ENCODE measurements at places on chromosomes 1 and 21.

DNA sequence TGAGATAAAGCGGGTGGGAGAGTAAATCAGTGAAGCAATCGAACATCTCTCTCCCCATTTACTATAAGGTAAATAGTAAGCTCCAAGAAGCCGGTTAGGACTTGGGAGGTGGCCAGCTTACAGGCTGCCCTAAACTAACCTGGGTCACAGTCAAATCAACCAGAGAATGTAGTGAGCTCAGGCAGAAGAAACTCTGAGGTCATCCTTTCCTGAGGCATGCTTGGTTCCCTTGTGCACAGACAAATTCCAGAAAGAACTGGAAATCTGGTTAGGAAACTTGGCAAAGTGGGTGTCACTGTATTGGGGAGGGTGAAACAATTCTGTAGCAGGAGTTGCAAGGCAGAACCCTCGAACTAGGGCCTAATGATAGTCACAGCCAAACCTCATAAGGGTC, 72.5 kb downstream of the NTMT2 start:
- DNase-seq, result no peak

DNA sequence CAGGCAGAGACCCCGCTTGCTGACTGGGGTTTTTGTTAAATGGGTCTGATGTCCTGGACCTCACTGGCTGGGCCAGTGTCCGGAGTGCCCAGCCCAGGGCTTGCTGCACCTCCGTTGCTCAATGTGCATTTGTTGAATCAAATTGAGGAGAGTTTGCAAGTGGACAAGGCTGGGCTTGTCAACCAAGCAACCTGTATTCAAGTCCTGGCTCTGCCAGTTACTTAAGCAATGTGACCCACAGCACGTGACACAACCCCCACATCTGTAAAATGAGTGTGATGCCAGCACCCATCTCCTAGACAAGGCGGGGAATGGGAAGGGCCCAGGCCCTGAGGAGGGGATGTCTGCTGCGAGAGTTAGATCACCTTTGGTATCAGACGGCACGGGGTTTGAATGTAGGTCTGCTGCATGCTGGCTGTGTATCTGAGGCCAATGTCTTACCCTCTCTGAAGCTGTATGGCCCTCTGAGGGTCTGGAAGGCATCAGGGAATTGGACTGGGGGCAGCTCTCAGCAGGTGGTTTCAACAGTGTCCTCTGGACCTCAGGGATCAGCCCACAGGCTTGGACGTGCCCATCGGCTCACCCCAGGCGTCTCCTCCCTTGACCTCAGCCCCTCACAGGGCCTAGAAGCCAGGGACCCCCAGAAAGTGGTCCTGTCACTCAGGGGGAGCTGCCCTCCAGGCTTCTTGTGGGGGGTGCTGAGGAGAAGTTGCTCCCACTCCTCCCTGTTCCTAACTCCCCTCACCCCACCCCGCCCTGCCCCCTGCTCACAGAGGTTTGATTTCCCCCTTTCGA, 51.0 kb upstream of the RUNX3 start:
- no peak for DNase-seq

GRCh38 chr1:24157918-24158481, 15.1 kb upstream of the IL22RA1 start:
- no peak for DNase-seq

GRCh38 chr1:212467843-212468482, 35.2 kb downstream of the NENF start:
- no peak for DNase-seq

- no peak for DNase-seq
Observed at GRCh38 chr1:44300852-44301251, 54.2 kb downstream of the ERI3 start.
